Hepatocyte (in vitro differentiated cells): ENCODE measurements at places on chromosomes 3 and 15. TPM values are rescaled to one million over a fixed set of nuclear protein-coding genes. Genes with fewer than 3 reads are reported as not detected.

The GALNT15 gene
- total RNA-seq, result 1.4 and 1.9 TPM in 2 replicates

- H3K36me3 ChIP-seq, result no peaks in the 10 kb centered on the region
- DNase-seq, result no peak
- H3K4me3 ChIP-seq, result no peak overlapping the region
- H3K27me3 ChIP-seq, result peaks cover 3% of the 10 kb centered on the region
- H3K27ac ChIP-seq, result no peak overlapping the region
Observed at GRCh38 chr15:86813892-86814291, 734.2 kb downstream of the AGBL1 start.

The HRG gene
- total RNA-seq, result 1.7 and 3.8 TPM in 2 replicates

DNA sequence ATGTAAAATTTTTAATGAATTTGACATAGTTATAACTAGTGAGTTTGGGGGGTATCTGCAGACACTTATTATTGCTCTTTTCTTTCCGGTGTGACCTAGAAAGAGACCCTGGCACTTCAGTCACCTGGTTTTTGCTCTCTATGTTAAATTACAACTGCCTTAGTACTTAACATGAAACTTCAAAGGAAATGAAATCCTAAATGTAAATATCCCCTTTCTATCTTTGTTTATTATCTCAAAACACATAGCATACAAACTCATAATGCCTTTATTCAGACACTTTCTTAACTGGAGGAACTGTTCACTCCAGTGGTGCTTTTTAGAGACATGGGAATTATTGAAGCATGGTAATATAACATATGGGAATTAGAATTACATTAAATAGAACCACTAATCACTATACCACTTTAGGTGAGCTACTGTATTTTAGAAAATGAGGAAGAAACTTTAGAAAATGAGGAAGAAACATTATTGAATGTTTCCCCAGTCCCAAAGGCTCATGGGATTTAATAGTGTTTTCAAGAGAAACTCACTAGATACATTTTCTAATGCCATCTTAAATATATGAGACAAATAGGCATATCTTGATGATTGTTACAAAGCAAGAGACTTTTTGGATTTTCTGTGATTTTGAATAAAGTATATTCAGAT, 119.5 kb upstream of the MLF1 start:
- H3K4me1 ChIP-seq, result no peaks in the 10 kb centered on the region
- no peak overlapping the region for H3K4me3 ChIP-seq
- no peaks in the 10 kb centered on the region for H3K36me3 ChIP-seq
- H3K27me3 ChIP-seq, result no peaks in the 10 kb centered on the region
- no peak overlapping the region for H3K27ac ChIP-seq

The CPB1 gene
- not detected in 2 replicates for total RNA-seq
